Activated T-cell treated with anti-CD3 and anti-CD28 coated beads, Interleukin-2, amount 50 U/mL, for 4 hours (primary cell): ENCODE measurements at places on chromosomes 11 and 22. TPM values are rescaled to one million over a fixed set of nuclear protein-coding genes. Genes with fewer than 3 reads are reported as not detected.

Gene GLB1L2
- total RNA-seq, result 13.1 TPM

GRCh38 chr11:34492806-34493414, 20.7 kb downstream of the ELF5 start:
- DNase-seq, result peak; percentile 26

DNA sequence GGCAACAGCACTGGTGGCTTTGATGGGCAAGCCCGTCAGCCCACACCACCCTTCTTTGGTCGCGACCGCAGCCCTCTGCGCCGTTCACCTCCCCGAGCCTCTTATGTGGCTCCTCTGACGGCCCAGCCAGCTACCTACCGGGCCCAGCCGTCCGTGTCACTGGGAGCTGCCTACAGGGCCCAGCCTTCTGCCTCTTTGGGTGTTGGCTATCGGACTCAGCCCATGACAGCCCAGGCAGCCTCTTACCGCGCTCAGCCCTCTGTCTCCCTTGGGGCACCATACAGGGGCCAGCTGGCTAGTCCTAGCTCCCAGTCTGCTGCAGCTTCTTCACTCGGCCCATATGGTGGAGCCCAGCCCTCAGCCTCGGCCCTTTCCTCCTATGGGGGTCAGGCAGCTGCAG, 8.0 kb downstream of the RBM14 start:
- no peak for DNase-seq

GRCh38 chr11:69511358-69512055, 30.0 kb downstream of the LINC01488 start:
- DNase-seq, result no peak

Gene RPLP2
- 3,995 TPM for total RNA-seq

- DNase-seq, result no peak
Measured at GRCh38 chr11:70038034-70038834, 39.9 kb upstream of the ANO1 start.

GRCh38 chr22:32646476-32646875, 155.0 kb upstream of the TIMP3 start:
- no peak for DNase-seq

DNA sequence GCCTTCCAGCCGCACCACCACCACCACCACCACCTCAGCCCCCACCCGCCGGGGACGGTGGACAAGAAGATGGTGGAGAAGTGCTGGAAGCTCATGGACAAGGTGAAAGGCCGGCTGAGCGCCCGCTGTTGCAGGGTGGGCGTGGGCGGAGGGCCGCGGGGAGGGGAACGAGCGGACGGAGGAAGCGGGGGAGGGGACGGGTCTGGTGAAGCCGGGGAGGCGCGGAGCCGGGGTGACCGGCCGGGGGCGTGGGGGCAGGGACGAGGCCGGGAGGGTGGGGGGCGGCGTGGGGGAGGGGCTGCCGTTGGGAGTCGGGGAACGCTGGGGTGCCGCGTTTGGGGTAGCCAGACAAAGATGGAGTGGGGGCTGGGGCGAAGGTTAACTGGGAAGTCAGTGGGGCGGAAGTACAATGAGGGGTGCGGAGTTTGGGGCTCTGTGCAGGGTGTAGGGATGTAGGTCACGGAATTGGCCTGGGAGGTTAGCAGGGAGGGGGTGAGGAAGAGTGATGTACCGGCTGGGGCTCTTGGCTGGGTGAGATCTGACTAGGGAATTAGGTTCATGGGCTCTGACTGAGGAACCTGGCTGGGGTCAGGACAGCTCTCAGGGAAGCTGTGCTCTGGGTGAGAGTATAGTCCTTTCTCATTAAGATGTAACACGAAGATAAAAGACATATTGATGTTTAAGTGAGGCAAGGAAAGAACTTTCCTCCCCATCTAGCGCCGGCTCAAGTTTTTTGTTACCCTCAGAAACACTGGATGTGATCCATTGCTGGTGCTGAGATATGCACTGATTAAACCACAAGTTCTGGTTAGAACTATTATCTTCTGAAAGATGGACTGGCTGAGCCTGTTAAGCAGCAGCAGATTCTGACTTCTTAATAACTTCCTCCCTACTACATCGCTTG, 624 bp downstream of the CBL start:
- peak; percentile 32 for DNase-seq

DNA sequence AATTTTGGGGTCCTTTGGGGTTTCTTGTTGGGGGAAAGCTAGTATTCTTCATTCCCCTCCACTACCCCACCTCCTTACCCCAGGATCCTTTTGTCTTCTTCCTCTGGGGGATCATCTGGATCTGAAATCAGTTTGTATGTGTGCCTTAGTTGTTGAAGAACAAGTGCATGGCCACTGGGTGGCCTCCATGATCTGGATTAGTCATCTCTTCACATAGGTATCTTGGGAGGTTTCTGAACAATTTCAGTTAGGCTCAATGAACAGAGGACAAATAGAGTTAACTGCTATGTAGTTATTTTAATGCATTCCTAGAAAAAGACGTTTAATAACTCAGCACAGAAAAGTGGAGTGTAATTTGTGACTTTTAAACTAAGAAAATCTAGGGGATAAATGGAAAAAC, 7.1 kb upstream of the VWA5A start:
- DNase-seq, result no peak

GRCh38 chr22:26342745-26343410, 86.2 kb upstream of the ASPHD2 start:
- DNase-seq, result no peak

Gene OR52H1
- total RNA-seq, result not detected

- no peak for DNase-seq
Measured at GRCh38 chr11:45108070-45109064, 38.1 kb upstream of the PRDM11 start.

- DNase-seq, result no peak
Measured at GRCh38 chr11:33214187-33214586, 43.0 kb upstream of the HIPK3 start.

Gene SLC22A9
- not detected for total RNA-seq

Gene PARVG
- total RNA-seq, result 32.5 TPM

Gene KDM2A
- 114 TPM for total RNA-seq

DNA sequence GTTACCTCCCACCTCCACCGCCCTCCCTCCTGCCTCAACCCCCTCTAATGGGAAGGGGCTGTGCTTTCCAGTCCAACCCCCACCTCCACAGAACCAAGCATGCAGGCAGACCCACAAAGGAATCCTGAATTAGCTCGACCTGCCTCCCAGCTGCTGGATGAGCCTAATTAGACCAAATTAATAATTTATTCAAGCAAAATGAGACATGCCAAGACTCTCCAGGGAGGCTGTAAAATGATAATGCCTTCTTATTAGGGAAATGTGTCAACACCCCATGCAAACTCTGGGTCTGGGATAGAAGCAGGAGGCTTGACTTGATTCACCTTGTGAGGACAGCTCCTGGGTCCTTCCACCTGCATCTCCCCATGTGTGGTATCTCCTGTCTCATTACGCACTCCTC, 59.4 kb upstream of the HMGXB4 start:
- no peak for DNase-seq

Gene VSTM5
- not detected for total RNA-seq

DNA sequence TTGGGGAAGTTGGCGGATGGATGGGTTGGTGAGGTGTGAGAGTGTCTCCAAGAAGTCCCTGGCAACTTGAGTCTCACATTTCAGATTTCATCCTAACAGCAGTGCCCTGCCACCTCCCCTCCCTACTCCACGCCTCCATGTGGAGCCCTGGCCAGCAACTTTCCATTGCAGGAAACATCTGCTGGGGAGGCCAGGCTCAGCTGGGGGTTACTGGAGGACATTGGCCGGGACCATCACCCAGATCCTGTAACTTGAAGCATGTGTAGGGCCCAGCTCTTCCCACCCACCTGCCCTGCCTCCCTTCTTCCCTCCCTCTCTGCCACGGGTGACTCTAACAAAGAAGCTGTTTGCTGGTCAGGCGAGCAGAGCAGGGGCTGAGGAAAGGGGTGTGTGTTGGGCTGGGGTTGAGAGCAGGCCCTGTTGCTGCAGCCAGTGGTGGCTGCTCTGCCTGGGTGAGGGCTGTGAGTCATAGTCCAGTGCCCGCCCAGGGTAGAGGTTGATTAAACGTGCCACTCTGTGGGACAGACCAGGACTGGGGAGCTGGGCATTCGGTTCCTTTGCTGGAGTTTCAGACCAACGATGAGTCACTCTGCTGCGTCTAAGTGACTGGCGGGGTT, 64.0 kb downstream of the SCN3B start:
- no peak for DNase-seq

GRCh38 chr11:5922749-5923426, 19.2 kb upstream of the OR56A3 start:
- DNase-seq, result no peak

Gene OR8K5
- total RNA-seq, result not detected

- DNase-seq, result no peak
Measured at GRCh38 chr11:44613153-44613552, 47.7 kb downstream of the CD82 start.

Gene SLC5A12
- total RNA-seq, result not detected

Gene POU2AF3
- total RNA-seq, result not detected

Gene SMTNL1
- not detected for total RNA-seq

Gene CHRM1
- total RNA-seq, result not detected

DNA sequence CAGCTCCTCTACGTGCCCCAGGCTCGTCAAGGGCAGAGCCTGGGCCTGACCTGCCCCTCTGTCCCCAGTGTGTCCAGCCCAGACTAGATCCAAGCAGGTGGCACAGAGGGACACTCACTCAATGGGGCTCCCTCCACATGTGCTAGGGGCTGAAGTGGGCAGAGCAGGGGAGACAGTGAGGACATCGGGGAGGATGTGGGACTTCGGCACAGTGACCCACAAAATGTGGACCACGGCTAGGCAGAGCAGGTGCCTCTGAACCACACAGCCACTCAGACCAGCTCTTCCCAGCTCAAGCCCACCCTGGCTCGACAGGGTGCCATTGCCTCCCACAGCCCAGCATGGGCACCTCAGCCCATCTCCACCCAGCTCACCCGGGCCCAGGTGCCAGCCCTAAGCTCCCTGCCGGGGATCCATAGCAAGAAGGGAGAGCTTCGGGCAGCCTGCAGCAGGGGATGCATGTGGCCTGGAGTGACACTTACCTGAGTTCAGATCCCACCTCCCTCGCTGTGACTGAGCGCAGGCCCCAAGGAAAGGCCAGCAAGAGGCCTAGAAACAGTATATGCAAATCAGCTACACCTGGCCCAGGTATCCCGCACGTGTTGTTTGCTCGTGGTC, 46.9 kb upstream of the RTL6 start:
- no peak for DNase-seq

- no peak for DNase-seq
Measured at GRCh38 chr11:125512106-125512505, 16.0 kb upstream of the FEZ1 start.

Gene ACR
- not detected for total RNA-seq

Gene ATL3
- 49.8 TPM for total RNA-seq

DNA sequence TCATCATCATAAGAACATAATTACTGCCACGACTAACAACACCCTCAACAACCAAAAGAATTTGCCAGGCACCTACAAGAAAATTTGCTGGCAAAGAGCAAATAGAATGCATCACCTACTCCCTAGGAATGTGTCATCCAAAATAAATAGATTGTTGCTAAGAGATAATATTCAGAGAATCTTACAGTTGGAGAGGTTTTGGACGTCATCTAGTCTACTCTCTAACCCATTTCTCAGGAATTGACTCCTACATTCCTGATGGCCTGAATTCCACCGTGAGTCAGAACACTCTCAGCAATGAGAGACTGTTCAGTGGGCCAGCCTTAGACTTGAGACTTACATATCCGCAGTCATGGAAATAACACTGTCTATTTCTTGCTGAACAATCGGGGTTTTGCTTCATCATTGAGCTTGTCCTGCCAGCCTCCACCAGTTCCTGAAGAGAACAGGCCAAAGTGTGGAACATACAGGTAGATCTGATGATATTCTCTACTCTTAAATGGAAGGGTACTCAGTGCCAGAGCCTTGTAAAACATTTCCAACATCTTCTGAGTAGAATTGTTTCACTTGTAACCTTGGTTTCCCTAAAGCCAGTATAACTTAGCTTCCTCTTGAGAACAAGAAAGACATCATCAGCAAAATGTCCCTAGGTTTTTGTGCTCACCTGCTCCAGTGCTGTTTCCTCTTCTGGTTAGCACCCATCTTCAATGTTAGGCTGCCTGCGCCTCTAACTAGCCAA, 8.3 kb downstream of the KIRREL3 start:
- no peak for DNase-seq

Gene TNNI2
- total RNA-seq, result not detected

DNA sequence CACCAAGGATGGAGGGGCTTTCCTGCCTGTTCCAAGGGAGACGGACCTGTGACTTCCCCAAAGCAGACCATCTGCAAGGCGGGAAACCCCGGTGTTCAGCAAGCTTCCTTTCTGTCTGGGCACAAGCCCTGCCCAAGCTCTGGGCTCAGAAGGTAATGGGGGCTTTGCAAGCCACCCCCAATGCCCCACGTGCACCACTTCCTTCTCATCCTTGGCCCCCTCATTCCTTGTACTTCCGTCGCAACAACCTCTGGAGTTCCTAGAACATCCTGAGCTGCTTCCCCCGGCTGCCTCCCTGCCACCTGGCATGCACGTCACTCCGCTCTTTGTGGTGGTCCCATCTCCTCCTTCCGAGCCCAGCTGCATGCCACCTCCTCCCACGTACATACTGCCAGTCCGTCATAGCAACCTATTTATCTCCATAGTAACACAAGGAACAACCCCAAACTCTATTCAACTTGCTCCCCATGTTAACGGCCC, 3.9 kb downstream of the MYEOV start:
- DNase-seq, result no peak

DNA sequence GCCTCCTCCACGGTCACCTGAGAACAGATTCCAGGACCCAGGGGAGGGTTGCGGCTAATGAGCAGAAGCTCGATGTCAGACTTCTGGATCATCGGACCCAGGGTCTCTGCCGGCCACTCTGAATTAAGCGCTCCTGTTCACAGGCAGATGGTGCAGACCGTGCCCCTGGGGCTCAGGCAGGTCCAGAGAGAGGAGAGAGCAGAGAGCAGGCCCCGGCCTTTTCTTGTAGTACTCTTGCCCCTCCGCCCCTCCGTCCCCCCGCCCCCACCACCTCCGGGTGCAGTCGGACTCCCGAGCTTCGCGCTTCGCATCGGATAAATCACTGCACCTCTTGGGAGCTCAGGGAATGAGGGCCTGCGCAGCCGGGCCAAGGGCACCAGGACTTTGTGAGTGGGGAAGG, 50.3 kb downstream of the RPS6KA4 start:
- no peak for DNase-seq

Gene C1QTNF4
- 0.18 TPM for total RNA-seq

Gene SLC25A17
- 38.4 TPM for total RNA-seq

GRCh38 chr11:68598816-68599653, 85.3 kb upstream of the GAL start:
- DNase-seq, result no peak
